IPS DF 19.7 (cell line): ENCODE measurements at places on chromosomes 5 and 9.
A peak's percentile ranks its signal among the peaks of the same experiment; 100 is the strongest.

- no peak for DNase-seq
These were observed 23.1 kb downstream of the SKP1 start for GRCh38 chr5:134153657-134154056.

- DNase-seq = no peak
These were observed 386.9 kb upstream of the TLE4 start for GRCh38 chr9:79184831-79185230.

- no peak for DNase-seq
These were observed 357.1 kb downstream of the CTNND2 start for GRCh38 chr5:11547140-11547539.

DNA sequence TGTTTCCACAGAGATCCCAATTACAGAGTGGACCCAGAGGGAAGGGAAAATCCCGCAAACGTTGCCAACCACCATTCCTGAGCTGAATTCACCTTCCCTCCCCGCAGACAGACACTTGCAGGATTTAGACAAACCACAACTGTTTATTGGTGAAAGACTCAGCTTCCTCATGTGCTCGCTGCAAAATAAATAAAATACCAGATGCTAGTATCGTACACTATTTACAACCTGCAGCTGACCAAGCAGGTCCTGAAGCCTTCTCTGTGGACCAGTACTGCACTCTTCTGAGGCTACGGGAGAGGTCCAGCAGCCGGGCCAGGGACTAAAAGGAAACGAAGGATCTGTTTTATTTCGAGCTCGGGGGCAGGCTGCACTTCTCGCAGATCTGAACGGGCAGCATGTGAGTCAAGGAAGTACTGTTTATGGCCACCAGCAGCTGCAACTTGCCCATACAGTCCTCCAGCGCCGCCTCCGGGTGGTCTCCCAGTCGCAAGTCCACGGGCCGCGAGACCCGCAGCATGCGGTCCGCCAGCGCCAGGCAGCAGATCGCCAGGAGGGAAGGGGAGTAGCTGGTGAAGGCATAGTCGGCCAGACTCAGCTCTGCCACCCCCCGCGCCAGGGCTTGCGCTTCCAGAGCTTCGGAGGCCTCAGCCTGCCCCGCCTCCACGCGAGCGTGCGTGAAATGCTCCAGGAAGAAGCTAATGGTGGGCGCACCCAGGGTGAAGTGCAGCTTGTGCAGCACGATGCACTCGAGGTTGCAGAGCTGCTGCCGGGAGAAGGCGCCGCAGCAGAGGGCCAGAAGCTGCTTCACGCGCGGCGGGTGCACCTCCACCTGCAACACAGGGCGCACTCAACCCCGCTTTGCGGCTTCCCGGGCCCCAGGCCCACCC lies 2.1 kb downstream of the CCNO start:
- no peak for DNase-seq

DNA sequence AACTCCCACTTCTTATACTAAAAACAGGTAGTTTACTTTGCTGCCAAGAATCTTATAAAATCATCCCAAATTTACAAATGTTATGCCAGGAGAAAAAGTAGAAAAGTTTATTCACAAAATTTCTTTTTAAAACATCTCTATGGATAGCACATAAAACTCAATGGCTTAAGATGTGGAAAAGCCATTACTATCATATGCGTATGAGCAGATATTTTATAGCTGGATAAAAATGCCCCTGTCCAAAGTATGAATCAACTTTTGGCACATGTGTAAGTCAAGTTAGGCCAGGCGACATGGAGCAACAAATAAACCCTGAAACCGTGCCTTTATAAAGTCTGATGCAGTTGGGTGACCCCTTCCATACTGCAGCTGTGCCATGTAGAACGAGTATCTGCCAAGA lies 38.6 kb upstream of the FBP1 start:
- DNase-seq = no peak

GRCh38 chr9:130924448-130924788 lies 14.6 kb downstream of the FIBCD1 start:
- DNase-seq = no peak

- DNase-seq = no peak
These were observed 102.5 kb upstream of the GABRP start for GRCh38 chr5:170681013-170681433.

DNA sequence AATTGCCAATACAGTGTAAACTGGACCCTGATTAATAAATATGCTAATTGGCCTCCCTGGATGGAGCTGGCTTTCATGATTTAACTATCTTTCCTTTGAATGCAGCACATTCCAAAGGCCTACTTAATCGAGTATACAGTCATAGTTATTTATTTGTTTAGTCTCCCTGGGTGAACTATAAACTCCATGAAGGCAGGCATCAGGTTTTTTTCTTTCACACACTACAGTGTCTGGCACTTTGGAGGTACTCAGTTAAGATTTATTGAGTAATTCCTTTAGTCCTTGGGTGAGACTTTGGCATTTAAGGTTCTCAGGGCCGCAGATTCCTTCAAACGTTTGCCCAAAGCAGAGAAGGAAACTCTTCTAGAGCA lies 20.5 kb downstream of the RUSC2 start:
- DNase-seq = no peak

GRCh38 chr9:121886759-121887485 lies 206.2 kb downstream of the TTLL11 start:
- DNase-seq = no peak

- no peak for DNase-seq
These were observed 55.9 kb downstream of the YIPF5 start for GRCh38 chr5:144114571-144114970.

DNA sequence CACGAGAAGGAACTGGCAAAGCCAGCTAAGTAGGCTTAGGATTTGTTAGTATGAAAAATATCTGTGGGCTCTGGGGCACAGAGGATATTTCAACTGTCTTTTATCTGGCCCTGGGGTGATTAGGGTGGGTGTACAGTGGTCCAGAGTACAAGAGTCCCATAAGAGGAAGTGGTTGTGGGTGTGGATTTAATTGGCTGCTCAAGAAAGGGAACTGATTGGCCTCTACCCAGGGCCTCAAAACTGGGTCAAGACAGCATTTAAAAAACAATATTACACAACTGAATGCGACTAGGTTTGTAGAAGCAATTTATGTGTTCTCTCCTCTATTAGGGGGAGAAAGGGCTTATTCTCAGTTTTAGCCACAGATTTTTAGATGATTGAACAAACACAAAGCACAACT lies 1353.4 kb upstream of the WWC1 start:
- DNase-seq = no peak

GRCh38 chr9:70581214-70581954 lies 166.9 kb upstream of the KLF9 start:
- no peak for DNase-seq

GRCh38 chr5:9356351-9356825 lies 189.5 kb downstream of the SEMA5A start:
- DNase-seq = no peak

- no peak for DNase-seq
These were observed 603.5 kb downstream of the ISL1 start for GRCh38 chr5:51986733-51987132.

DNA sequence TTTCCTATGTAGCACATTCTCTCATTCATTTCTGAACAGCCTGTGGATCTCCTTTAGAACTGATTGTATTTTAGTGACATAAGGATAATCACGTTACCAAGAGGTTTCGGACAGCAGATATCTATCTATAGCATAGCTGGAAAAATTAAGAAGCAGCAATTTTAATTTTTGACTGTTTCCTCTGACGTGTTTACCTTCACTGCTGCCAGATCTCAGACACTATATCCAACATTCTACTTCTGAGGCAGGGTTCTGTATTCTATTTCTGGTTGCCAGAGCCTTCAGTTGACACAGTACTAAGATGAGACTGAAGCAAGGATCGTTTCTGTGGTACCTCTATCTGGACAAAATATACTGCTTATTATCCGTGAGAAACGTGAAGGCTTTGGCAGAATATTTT lies at the start of gene EFCAB9:
TSS of gene EFCAB9 (plus strand) at position 301 of the 400 bp plus-strand sequence. CDS start at position 302, 1 bp downstream.
- DNase-seq = no peak

DNA sequence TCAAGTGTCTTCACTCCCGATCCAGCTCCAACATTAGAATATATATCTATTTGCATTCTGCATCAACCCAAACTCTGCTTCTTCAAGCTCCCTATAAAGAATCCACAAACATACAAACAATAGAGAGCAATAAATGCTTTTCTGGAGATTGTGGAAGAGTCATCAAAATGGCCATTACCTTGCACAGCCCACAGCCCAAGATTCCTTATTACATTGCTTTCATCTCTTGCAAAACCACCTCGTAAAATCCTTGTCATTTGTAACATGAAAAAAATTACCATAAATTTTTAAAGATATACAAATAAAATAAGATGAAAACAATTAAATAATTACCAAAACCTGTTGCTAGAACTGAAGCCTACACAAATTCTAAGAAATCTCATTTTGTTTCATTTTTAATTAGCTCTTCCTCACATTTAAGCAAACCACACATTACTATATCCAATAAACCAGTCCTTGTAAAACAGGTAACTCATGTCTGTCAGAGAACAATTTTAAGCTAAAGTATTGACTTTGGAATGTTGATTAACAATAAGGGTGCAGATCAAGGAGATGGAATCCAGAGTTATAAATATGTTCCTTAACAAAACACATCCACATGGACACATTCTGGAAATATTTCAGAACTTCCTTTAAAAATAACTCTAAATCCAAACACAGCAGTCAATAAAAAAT lies 7.1 kb downstream of the SPINK9 start:
- no peak for DNase-seq

DNA sequence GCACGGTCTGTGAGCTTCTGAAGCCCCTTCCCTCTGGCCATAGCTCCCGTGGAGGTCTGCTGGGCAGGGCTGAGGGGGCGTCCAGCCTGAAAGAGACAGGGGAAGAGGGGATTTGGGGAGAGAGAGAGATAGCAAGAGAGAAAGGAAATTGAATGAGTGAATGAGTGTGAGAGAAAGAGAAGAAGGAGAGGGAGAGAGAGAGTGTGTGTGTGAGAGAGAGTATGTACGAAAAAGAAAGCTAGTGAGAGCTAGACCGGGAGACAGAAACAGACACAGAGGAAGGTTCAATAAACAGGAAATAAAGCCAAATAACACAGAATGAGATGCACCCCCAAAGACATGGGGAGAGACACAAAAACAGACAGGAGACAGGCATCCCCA lies 37.4 kb downstream of the PAX5 start:
- DNase-seq = no peak

DNA sequence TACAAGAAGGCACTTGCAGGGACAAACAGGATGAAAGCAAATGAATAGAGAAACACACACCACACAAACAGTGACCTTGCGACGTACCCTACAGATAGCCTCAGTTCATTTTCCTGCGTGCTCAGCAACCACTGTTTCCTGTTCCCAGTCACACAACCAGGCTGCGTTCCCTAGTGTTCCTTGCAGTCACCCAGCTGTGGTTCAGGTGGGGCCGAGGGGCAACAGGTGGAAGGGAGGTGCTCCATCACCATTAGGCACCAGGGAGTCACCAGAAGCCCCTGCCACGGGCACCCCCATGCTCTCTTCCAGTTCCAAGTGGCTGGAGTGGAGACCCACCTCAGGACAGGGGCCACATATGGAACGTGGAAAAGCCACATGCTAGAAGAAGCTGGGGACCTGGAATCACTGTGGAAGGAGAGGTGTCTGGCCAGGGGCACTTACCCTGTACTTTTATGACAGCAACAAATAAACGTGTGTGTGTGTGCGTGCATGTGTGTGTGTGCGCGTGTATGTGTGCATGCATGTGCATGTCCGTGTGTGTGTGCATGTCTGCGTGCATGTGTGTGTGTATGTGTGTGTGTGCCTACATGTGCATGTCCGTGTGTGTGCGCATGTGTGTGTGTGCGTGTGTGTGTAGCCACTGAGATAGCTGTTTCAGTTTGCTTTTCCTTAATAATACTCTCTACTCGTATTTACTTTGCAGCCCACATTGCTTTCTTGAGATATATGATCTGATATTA lies 18.8 kb upstream of the FCN2 start:
- DNase-seq = no peak

GRCh38 chr5:3993856-3994473 lies 398.3 kb downstream of the IRX1 start:
- no peak for DNase-seq

DNA sequence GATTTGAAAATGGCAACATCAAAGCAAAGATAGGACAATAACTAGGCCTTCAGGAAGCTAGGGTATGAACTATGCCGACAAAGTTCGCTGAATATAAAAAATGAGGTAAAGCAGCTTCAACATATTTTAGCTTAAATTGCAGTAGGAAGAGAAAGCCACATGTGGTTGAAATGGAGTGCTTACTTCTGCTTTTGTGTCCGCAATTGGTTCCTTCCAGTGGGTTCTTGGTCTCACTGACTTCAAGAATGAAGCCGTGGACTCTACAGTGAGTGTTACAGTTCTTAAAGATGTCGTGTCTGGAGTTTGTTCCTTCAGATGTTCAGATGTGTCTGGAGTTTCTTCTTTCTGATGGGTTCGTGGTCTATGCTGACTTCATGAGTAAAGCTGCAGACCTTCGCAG lies 95.2 kb downstream of the APTX start:
- no peak for DNase-seq

- DNase-seq = no peak
These were observed 43.2 kb downstream of the SH3TC2 start for GRCh38 chr5:149019679-149020078.

DNA sequence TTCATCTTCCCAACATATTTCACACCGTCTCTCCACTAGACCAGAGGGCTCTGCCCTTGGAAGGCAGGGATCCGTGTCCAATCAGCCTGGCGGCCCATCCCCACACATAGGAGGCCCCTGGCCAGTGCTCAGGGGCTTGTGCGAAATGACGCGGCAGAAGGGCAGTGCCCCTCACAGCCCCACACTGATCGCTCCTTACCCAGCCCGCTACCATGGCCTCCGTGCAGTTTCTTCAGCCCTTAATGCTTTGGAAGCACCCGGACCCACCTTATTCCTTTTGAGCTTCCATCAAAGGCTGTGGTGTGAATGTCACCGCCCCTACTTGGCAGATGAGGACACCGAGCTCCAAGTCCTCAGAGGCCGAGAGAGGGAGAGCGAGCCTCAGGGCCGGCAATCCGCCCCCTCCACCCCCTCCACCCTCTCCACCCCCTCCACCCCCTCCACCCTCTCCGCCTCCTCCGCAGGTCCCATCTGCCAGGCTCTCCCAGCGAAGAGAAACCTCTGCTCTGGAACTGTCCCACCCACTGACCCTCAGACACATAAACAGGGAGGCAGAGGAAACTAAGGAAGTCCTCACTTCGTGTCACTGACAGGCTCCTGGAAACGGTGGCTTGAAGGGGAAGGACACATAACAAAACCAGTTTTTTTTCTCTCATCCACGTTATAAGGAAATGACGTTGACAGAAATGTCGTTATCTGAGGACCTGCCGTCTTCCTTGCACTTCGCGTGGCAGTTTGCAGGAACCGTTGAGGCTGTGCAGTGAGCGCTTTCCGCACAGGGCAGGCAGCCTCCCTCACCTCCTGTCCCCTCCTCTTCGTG lies 13.9 kb downstream of the QSOX2 start:
- no peak for DNase-seq

- DNase-seq = peak; percentile 23
These were observed 34.1 kb upstream of the MSX2 start for GRCh38 chr5:174690271-174690670.
